Endothelial cell of umbilical vein (primary cell): ENCODE measurements at places on chromosomes 16 and 17. TPM values are rescaled to one million over a fixed set of nuclear protein-coding genes. Genes with fewer than 3 reads are reported as not detected.

DNA sequence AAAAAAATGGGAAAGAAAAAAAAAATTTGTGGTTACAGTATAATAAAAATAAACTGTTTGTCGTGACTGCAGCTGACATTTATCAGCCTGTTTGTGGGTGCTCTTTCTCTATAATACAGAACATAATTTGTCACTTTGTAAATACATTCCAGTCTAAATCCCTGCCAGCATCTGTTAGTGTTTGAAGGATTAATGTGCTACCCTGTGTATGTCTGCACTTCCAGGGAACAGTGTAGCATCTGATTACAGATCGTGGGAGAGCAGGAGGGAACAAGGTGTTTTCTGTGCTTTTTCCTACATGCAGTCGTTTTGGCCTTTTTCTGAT, 265.1 kb downstream of the WWOX start:
- DNase-seq: peak; percentile 0

GRCh38 chr16:49158029-49158642, 123.5 kb downstream of the CBLN1 start:
- no peak for DNase-seq

DNA sequence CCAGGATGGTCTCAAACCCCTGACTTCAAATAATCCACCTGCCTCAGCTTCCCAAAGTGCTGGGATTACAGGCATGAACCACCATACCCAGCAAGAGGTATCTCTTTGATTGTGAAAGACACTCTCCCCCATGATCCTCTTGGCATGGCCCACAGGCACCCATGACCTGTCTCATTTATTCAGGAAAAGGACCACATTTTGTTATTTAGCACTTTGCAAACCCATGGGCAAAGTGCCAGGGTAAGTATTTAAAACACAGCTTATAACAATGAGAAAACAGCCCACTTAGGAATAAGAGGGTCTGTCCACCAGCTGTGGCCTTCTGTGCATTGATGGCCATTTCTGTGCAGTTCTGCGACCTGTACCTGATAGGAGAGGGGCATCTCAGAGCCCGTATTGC, 12.8 kb upstream of the AKTIP start:
- DNase-seq: peak; percentile 38

GRCh38 chr16:88088161-88088581, 136.9 kb downstream of the BANP start:
- DNase-seq: no peak

DNA sequence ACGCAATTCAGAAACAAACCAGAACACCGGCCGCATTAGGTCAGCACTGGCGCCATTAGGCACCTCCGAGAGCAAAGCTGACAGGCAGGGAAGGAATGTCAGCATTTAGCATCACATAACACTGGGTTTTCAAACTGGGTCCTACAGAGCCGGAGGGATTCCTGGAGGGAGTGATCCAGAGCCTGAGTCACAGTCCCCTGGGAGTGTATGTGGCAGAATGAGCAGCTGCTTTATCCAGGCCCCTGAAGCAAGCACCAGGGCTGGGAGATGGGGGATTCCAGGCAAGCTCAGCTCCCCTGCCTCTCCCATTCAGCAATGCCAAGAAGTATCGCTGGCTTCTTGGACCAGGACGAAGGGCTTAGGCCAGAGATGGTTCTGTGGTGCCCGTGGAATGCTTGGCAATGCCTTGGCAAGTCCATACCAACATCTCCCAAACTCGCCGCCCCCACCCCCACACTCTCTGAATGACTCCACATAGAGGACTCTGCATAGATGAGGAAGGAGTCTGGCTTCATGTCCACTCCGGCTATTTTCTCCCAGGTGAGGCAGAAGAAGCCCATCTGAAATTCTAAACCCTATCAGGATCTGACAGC, 20.4 kb downstream of the GAS7 start:
- no peak for DNase-seq

GRCh38 chr16:520847-521246, 6.7 kb upstream of the CAPN15 start:
- DNase-seq: no peak

GRCh38 chr17:76473541-76473985, 6.2 kb downstream of the AANAT start:
- no peak for DNase-seq

DNA sequence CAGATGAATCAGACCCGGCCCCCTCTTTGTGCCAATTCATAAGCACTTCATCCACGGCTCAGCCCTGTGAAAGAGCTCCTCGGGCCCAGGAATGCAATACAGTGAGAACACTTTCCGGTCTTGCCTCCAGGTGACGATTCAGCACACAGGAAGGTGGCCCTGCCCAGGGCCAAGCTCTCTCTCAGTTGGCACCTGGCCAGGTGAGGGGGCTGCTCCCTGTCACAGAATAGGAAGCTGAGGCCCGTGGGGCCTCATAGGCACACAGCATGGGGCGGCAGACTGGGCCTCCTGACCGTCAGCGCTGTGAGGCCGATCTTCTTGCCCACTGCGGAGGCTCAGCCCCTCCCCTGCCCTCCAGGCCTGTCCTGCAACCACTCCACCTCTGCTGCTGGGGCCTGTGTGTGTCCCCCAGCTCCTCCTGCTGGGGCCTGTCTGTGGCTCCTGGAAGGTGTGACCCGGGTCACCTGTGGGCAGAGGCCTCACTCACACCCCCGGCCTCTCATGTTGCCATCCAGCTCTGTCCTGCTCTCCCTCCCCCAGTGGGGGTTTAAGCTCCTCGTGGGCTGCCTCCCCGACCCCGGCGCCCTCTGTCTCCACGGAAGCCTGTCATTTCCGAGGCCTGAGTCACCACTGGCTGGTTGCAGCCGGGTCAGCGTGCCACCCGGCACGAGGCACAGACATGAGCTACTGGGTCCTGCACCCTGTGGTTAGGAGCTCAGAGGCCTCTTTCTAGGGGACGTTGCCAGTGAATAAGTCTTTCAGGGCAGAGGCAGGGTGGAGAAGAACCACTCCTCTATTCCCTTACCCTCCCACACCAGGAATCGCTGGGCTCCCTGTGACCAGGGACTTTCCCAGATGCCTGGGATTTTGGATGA, 114.4 kb downstream of the SEC14L1 start:
- peak; percentile 22 for DNase-seq

- no peak for DNase-seq
Observed at GRCh38 chr17:56947741-56948140, 13.1 kb downstream of the COIL start.

DNA sequence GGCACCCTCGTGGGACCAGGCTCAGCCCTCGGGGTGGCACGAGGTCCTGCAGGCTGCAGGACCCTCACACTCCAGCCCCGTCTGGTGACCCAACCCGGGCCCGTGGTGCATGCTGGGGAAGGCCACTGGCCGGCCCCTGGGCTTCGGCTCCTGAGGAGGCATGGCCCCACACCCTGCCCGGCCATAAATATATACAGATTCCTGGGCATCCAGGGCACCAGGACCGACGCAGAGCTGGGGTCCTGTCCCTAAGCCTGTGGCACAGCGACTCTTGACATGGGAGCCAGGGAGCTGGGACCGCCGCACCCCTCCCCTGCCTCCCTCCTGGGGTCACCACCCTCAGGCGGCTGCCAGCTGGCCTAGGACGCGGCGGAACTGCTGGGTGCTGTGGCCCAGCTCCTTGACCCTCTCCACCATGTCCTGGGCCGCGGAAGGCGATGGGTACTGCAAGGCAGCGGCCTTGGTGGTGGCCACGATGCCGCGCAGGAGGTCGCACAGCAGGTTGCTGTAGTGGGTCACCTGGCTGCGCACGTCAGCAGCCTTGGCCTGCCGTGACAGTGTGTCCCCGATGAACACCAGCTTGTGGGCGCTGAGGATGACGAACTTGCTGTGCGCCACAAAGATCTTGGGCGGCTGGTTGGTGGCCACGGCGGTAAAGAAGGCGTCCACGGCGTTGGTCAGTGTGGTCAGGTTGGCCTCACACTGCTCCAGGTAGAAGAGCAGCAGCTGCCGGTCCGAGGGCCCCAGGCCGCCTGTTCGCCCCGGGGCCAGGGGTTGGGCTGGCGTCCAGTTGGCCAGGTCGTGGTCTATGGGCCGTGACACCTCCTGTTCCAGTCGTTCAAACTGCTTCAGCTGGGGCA, 10.6 kb downstream of the CTRB1 start:
- no peak for DNase-seq

- DNase-seq: peak; percentile 93
Observed at GRCh38 chr16:68244903-68245853, at the start of gene PLA2G15. Gene PLA2G15, plus strand, starts transcription at chr16:68245373. Its CDS starts 54 bp downstream, at chr16:68245427.

GRCh38 chr16:84132527-84133285, 12.3 kb downstream of the HSDL1 start:
- no peak for DNase-seq

GRCh38 chr17:6474906-6475305, 30.7 kb downstream of the PIMREG start:
- no peak for DNase-seq

GRCh38 chr16:66044089-66044488, 322.4 kb upstream of the CDH5 start:
- DNase-seq: no peak

- no peak for DNase-seq
Observed at GRCh38 chr16:65410801-65411200, 288.9 kb upstream of the CDH11 start.

DNA sequence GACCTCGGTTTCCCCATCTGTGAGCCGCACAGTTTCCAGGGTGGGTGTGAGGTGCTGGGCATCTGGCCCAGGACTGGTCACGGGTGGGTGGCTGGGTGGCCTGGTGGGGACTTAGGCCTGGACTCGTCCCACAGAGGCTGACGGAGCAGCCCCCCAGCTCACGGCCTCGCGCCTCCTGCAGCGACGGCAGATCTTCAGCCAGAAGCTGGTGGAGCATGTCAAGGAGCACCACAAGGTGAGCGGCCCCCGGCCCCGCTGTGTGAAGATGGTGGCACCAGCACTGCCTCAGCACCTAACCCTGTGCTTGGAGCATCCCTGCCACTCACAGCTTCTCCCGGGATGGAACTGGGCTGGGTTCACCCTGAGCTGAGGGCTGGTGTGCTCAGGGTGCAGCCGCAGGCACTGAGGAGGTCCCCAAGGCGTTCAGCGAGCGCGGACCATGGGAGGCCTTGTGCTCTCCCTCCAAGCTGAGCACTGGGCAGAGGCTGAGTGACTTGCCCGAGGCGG, 2.4 kb downstream of the CDT1 start:
- no peak for DNase-seq

- no peak for DNase-seq
Observed at GRCh38 chr17:77958716-77959125, 218 bp downstream of the TNRC6C start.

DNA sequence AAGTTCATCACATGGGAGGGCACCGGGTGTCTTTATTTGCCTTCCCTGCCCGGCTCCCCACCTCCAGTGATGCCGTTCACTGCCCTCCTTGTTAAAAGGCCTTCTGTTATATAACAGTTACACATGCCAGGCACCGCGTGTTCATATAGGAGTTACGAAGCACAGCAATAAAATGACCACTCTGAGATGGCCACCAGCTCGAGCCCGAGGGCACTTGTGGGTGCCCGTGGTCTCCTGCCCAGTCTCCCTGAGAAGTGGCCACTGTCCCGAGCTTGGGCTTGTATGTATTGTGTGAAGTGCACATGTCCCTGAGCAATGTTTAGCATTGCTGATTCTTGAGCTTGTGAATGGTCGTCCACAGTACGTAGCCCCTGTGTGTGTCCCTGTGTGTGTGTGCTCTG, 355.6 kb downstream of the SEC14L1 start:
- no peak for DNase-seq

DNA sequence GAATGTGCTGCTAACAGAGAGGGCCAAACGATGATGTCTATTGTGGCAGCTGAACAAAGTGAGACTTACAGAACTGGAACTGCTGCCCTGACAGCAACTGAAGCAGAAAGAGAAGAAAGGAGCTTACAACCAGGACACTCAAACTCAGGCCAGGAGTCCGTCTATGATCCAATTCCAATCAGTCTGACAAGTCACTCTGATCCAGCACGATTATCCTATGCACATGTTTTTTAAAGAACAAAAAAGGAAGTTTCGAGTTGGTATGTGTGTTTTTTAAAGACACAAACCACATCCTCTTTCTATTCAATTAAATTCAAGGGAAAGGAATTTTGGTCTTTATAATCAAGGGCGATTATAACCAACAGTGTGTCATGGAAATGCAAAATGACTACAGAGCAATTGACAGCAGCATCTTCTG, 42.4 kb upstream of the MTMR4 start:
- no peak for DNase-seq

DNA sequence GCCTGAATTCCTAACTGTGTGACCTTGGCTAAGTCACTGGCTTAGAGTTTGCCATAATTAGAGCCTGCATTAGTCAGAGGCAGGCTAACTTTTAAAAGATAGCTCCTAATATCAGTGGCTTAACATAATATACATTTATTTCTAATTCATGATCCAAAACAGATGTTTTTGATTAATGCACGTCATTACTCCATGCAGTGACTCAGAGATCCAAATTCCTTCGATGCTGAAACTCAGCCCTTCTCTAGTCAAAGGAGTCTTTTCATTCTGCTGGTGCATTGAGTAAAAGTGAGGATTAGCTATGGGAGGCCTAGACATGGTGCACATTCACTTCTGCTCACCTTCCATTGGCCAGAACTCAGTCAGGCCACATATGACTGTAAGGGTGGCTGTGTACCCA, 49.8 kb downstream of the IRX3 start:
- DNase-seq: no peak

GRCh38 chr16:6932871-6933385, 399.7 kb upstream of the RBFOX1 start:
- DNase-seq: no peak

DNA sequence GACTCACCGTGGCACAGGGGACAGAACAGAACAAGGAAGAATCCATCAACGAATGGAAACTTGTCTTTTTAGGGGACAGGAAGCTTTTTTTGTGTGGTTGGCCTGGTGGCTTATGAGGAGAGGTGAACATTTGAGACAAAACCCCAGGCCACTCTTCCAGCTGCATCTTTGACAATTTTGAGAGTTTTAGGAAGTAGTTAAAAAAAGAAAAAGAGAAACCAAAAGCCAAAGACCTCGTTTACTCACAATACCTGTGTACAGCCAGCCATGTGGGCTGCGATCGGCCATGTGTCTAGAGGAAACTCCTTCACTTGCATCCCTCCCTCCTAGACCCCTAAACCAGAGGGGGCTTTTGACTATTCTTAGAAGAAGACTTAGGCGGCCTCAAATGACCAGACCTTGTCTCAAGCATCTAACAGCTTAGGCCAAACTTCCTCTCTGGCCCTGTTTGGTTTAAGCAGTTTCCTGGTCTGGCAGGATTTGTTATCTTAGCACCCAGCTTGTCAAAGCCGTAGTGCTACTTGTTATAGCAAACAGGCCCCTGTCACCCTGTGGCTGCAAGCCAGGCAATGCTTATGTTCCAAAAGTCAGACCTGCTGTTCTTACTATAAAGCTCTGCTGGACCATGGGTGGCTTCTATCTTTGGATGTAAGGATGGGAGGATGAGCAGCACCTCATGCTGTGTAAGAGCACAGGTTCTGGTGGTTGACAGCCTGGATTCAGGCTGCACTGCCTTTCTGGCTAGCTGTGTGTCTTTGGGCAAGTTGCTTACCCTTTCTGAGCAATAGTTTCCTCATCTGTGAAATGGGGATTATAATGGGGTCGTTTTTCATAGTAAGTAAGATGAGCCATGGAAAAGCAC, 17.7 kb downstream of the KSR1 start:
- peak; percentile 84 for DNase-seq

GRCh38 chr17:37592291-37592690, 16.9 kb downstream of the SYNRG start:
- no peak for DNase-seq

GRCh38 chr16:15573274-15573895, 69.6 kb downstream of the MARF1 start:
- DNase-seq: no peak

KRTAP1-5 gene
- total RNA-seq: not detected in 2 replicates

PMFBP1 gene
- 0.42 TPM in 1 of 2 replicates, not detected in the other for total RNA-seq

KRT9 gene
- not detected in 2 replicates for total RNA-seq

MLYCD gene
- 2.8 and 3.4 TPM in 2 replicates for total RNA-seq

AOC3 gene
- 0.27 and 0.44 TPM in 2 replicates for total RNA-seq

EEF2K gene
- 44.1 and 48.6 TPM in 2 replicates for total RNA-seq

HAP1 gene
- total RNA-seq: 0.23 and 0.24 TPM in 2 replicates

ACSM2A gene
- total RNA-seq: not detected in 2 replicates

HOXB8 gene
- 1.7 and 2.0 TPM in 2 replicates for total RNA-seq

PDK2 gene
- total RNA-seq: 17.4 and 21.3 TPM in 2 replicates
